Psoas muscle (tissue), 8 donors: ENCODE measurements at places on chromosomes 3 and 15.

DNA sequence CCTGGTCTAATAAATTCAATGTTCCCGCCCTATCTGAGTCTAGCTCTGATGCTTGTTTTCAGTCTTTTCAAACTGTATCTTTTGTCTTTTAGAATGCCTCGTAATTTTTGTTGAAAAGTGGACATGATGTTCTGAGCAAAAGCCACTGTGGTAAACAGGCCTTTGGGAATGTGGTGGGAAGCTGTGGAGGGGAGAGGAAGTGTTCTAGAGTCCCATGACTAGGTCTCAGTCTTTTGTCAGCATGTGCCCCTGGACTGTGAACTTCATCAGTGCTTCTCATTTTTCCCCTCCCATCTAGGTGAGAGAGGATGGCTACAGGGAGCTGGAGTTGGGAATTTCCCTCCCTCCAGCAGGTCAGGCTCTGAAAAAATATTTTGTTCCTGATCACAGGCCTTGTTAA lies 33.7 kb downstream of the SUSD5 start:
- no peak for DNase-seq

- DNase-seq = no peak
These were observed 125.5 kb downstream of the RBMS3 start for GRCh38 chr3:29406291-29406832.

DNA sequence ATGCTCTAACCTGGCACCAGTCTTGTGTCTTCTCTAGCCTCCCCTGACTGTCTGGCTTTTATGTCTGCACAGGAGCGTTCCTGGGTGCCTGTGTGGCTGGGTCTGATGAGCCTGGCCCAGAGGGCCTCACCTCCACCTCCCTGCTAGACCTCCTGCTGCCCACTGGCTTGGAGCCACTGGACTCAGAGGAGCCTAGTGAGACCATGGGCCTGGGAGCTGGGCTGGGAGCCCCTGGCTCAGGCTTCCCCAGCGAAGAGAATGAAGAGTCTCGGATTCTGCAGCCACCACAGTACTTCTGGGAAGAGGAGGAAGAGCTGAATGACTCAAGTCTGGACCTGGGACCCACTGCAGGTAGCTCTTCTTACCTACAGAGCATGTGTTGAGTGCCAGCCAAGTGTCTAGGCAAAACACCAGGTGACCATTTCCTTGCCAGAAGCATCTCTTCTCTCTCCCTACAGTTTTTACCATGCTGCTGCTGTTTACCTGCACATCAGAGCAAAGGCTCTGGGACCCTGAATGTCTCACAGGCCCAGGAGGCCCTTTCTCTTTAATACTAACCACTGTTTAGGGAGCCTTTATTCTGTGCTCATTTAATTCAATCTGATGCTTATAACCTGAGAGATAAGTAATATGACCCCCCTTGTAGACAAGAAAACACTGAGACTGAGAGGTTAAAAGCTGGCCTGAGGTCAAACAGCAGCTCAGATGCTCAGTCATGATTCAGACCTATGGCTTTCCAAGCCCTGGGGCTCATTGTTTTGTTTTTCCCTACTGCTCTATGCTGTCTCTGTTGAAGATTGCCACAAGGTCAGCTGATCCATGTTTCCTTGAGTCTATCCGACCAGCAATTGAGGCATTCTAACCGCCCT lies 10.4 kb downstream of the PODXL2 start:
- no peak for DNase-seq

DNA sequence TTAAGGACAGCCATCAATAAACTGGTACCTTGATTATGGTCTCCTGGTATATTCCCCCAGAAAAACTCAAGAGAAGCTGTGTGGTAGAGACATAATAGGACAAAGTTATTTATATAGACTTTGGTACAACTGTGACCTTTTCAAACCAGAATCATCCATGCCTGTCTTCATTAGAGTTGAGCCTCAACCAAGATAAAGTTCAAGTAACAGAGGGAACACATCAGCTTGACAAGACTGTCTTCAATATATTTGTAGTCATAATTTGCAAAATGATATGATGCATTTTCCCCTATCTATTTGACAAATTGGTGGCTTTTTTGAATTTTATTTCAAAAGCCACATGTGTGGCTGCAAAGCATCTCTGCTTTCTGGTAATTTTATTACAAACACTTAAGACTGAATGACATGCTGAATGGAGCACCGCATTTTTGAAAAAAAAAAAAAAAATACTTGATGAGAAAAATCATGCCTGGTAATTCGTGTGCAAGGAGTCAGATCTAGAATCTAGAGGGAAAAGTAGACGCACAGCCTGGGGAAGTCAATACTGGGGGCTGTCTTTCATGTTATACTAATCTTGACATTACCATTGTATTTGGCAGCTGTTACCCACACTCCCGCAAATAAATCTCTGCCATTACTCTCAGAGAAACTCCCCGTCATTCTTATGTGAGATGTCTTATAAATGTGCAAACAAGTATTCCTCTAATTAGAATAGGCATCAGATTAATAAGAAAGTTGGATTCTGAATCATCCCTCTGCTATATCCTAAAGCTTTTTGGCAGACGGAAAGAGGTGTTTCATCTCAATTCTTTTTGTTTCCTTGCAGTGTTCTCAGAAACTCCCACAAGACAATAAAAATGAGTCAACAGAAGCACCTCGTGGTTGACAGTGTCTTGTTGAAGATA lies 554.8 kb upstream of the CBLB start:
- DNase-seq = no peak

- no peak for DNase-seq
These were observed 193.7 kb upstream of the MME start for GRCh38 chr3:154886437-154886836.

DNA sequence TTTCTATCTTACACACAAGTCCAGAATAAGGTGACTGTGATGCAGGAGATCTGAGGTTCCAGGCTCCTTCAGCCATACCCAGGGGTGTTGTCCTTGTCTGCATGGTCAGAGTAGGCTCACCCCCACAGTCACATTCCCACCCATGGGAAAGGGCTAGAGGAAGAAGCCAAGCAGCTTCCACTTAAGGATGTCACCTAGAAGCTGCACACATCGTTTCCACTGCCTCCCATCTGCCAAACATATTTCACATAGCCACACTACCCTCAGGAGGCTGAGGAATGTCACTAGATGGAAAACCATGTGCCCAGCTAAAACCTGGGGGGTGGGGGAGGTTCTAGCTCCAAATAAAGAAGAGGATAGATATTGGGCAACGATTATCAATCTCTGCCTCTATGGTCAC lies 58.1 kb downstream of the TMEM39A start:
- no peak for DNase-seq

DNA sequence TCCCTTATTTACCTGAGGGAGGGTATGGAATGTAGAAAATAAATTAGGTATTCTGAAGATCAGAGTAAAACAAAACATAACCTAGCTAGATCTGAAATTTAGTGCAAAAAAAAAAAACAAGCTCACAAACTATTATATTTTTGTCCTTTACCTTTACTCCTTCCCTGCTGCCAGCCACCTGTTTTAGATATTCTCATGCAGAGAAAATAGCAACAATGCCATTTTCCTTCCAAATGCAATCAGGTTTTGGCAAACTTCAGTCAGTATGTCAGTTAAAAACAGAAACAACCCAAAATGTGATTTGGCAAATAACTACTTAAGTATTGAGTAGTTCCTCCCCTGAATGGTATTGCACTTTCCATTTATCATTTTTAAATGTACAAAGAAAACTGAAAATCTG lies 35.8 kb downstream of the PEAK1 start:
- DNase-seq = no peak

DNA sequence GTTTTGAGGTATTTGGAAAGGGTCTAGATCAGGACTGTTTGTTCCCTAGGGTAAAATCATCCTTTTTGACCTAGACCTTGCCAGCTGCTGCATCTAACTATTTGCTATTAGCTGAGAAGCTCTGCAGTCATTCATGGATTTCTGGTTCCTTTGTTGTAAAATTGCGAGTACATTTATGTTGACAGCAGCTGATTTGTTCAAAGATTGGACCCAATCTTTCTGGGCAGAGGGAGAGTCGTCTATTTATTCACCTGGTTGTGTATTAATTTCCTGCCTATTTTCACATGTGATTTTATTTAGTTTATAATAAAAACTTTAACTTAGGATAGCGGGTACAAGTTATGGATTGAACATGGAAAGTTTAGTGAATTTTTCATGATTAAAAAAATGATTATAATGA lies 236.3 kb downstream of the CNTN4 start:
- no peak for DNase-seq

DNA sequence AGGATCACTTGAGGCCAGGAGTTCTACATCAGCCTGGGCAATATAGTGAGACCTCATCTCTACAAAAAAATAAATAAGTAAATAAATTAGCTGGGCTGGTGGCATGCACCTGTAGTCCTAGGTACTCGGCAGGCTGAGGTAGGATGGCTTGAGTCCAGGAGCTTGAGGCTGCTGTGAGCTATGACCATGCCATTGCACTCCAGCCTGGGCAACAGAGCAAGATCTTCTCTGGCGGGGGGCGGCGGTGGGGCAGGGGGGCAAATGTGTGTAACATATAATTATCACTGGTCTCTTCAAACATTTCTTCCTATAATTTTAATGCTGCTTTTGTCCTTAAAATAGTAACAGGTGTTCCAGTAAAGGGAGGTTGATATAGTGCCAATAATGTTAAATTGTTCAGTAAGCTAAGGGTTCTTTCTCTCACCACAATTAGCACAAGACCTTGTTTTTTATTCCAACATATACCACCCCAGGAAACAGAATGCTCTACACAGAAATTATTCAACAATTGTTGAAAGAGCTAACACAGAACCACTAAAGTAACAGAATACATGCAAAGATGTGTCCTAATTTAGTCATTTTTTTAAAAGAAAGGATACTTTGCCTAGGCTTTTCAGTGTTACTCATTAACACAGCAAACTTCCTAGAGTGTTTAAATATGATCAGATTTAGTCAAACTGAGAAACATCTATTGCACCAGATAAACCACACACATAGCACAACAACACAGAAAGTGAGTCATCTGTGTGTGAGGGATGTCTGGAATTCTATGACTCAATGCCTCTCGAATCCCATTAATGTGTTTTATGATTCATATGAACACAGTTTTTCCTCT lies 29.1 kb downstream of the ANKRD28 start:
- peak; percentile 20 for DNase-seq

- no peak for DNase-seq
These were observed 718.9 kb downstream of the NLGN1 start for GRCh38 chr3:174116421-174116820.

DNA sequence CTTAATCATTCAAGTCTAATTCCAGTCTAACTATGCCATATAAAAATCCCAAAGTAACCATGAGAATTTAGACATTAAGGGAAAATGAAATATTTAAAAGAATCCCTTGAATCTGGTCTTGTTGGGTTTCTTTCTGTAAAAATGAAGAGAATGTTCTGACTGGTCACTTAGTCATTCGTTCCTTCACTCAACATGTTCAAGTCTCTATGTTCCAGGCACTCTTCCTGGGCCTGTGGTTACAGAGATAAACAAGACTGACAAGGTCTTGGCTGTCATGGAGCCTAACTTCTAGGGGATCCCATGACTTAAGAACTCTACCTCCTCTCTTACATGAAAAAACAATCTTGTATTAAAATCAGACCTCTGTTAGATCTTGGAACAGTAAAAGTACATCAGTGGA lies 638.6 kb upstream of the TBL1XR1 start:
- DNase-seq = no peak

DNA sequence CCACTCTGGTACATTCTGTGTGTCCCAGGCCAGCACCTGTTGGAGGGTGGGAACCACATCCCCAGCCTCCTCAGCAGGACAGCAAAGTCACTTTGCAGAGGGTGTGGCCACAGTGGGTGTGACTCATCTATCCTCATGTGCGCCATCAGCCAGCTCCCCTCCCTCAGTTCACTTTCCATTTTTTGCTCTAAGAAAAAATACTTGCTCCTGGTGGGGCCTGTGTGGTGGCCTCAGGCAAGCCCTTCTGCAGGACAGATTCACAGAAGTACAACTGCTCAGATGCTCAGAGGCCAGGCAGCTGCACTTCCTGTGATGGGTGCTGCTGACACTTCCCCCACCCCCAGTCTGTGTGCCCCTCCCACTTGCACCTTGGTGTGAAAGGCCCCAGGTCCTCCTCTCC lies 78.3 kb upstream of the ALDH1L1 start:
- no peak for DNase-seq

GRCh38 chr3:102136183-102136582 lies 286.9 kb downstream of the NFKBIZ start:
- no peak for DNase-seq

DNA sequence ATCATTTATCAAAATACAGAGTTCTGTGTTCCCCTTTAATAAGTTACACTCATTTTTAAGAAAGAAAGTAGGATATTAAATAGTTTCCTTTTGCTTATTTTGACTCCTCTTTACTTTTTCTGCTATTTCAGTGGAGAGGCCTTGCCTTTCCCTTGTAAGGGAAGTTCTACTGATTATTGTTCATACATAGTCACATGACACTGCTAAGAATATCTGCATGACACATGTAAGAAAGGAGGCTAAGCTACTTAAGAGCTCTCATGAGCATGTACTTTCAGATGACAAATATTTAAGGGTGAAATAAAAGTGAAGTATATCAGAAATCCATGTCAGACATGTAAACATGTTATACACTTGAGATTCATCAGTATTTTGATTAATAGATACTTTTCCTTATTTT lies 39.0 kb downstream of the MYRIP start:
- DNase-seq = no peak

- no peak for DNase-seq
These were observed 32.7 kb upstream of the ZBTB38 start for GRCh38 chr3:141335531-141336061.

- no peak for DNase-seq
These were observed 299.5 kb upstream of the KCNMB2 start for GRCh38 chr3:178236555-178237277.

DNA sequence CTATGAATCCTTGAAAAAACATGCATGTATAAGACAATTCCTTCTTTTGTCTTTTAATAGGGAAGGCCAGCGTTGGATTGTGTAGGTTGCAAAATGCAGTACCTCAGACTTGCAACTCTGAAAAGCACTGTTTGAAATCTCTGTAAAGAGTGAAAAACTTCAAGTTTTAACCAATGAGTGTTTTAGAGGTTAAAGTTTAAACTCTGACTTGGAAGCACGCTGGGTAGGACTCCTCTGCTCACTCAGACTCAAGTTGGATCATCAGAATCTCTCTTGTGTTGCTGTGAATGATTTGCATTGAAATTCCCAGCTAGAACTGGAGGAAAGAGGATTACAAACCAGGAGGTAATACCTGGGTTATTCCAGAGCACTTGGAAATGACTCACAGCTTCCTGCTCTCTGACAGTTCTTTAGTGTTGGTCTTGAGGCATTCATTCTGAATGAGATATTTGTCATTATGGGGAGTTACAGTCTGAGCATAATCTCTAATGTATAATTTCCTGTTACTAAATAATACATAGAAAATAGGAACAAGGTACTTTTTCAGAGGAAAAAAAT lies 49.1 kb downstream of the PLS1 start:
- no peak for DNase-seq

- no peak for DNase-seq
These were observed 104.2 kb upstream of the TGFBR2 start for GRCh38 chr3:30502051-30502741.
